ENCODE measurements at places on chromosomes 4 and X.

DNA sequence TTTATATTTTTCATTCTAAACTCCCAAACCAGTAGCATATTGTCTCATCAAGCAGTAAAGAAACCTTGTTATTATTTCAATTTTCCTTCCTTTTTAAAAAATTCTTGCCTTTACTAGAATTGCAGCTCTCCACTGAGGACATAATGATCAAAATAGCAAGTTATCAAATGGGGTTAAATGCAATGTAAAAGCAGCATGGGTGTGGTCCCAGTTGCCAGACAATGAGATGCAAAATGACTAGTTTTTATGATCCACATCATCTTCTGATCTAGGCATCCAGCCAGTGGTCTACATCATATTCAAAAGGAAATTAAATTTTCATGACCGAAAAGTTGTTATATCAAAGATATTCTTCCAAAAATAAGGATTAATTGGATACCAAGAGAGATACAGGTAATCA lies 427.9 kb upstream of the SMIM31 start:
- DNase-seq = no peak

- DNase-seq = no peak
These were observed 133.1 kb downstream of the ARAP2 start for GRCh38 chr4:36111172-36111571.

DNA sequence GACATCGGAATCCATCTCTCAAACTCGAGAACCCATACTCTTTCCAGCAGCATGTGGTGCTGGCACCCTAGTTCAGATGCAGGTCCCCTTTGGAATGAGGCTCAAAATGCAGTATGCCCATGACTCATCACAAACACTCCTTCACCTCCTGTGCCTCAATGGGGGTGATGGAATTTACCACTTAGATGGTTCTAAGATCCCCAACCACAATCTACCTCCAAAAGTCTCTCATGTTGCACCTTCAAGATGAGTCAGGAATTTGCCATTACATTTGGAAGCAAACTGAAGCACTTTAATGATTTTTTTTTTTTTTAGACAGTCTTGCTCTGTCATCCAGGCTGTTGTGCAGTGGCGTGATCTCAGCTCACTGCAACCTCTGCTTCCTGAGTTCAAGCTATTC lies 8.5 kb upstream of the MID1 start:
- DNase-seq = no peak

GRCh38 chrX:15607067-15607466 lies 6.3 kb upstream of the ACE2 start:
- no peak for DNase-seq

- peak; percentile 70 for DNase-seq
These were observed 150.3 kb downstream of the PCDH7 start for GRCh38 chr4:30870513-30870912.

- DNase-seq = no peak
These were observed 9.9 kb upstream of the SLC25A43 start for GRCh38 chrX:119389214-119389613.

DNA sequence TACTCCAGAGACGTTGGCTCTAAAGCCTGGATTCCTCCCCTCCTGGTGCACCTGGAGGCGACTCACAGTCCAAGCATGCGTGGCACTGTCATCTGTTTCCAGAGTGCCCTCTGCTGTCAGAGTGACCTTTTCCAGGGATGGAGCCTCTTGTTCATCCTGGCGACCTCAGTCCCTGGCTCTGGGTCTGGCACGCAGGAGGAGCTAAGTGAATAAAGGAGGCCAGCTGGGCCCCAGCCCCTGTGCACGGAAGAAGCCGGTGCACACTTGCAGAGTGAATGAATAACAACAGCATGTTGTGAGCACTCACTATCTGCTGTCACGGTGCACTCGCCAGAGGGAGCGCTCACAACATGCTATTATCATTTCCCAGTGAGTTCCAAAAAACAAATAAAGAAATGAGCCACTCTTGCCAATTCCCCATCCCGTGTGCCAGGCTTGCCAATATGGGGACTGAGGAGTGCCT lies 27.8 kb upstream of the PSAPL1 start:
- no peak for DNase-seq

DNA sequence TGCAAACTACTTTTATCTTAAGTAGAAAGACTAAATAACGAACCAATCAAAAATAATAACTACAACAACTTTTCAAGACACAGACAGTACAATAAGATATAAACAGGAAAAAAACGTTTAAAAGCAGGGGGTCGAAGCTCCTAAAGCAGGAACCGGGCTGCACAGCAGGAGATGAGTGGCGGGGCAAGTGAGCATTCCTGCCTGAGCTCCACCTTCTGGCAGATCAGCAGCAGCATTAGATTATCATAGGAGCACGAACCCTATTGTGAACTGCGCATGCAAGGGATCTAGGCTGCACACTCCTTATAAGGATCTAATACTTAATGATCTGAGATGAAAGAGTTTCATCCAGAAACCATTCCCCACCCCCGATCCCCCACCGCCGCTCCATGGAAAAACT lies 146.2 kb downstream of the TEX11 start:
- DNase-seq = peak; percentile 5

GRCh38 chrX:47648376-47648775 lies 2.0 kb downstream of the ELK1 start:
- no peak for DNase-seq

GRCh38 chr4:59161249-59161648 lies 2038.9 kb upstream of the ADGRL3 start:
- no peak for DNase-seq

GRCh38 chrX:44828008-44828605 lies 15.7 kb upstream of the DUSP21 start:
- DNase-seq = peak; percentile 85

GRCh38 chr4:42149004-42149403 lies 3.5 kb downstream of the BEND4 start:
- no peak for DNase-seq

DNA sequence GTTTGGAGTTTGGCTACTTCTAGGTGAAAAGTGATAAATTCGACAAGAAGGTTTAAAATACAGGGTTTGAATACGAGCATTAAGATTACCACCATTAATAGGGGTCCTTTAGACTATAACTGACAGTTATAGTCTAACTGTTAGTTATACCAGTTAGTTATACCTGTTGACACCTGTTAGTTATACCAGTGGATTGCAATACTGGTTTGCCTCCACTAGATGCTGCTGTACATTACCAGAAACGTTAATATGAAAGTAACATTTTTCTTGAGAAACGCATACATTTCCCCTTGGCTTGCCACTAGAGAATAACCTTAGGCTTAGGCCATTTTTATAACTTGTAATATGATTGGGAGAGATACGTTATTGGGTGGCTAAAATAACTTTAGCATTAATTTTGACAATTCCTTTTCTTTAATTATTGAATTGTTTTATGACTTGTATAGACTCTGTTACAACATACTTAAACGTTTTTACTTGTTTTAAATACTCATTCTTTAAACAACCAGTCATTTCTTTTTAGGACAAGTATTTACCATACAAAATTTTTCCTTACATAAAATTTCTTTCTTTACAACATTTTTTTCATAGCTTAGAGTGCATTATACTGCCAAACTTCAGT lies 911.2 kb downstream of the FSTL5 start:
- DNase-seq = peak; percentile 55

GRCh38 chrX:130091980-130092522 lies 18.2 kb downstream of the ELF4 start:
- no peak for DNase-seq

Measured in epithelial cell of esophagus (primary cell).